AG08396 (cell line): ENCODE measurements at places on chromosomes 2 and 18.

DNA sequence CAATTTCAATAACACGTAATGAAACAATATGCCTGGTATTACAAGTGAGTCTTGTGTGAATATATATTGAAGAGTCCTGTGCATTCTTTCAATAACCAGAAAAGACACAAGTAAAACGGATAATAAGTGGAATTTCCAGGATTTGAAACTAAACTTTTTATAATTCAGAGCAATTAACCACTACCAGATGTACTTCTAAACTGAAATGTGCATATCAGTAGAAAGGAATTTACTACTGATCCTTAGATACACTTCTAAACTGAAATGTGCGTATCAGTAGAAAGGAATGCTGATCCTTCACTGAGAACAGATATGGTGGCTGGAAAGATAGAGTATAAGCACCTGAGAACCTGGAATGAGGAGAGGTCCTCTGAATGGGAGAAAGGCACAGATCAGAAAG is 470.9 kb upstream of the SPHKAP start:
- peak; percentile 18 for DNase-seq

DNA sequence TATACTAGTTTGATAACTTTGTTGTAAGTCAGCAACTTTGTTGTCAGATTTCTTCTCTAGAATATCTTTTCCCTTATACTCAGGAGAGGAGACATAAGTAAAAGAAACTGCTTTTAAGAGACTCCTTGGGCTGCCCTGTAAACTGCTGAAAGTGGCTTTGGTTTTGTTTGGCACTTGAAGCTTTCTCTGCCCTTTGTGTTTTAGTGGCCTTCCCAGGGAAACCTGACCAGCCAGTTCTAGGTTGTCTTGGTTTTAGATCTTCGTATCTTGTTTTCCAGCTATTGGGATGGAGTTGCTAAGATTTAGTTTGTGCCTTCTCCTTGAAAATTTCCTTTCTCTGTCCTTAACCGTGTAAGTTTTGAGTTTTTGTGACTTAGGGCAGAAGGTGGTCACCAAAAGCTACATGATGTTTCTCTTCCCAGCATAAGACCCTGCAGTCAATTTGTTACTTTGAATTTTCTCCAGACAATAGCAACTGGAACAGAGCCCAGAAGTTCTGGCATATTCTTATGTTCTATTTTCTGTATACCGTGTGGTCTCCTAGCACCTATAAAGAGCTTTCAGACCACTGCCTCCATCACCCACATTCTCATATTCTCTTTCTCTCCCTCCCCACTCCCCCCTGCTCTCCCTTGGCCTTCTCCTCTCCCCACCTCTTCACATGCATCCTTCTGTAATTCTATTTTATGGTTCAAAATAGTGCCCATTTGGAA is 81.1 kb downstream of the BOLA3 start:
- DNase-seq, result no peak

DNA sequence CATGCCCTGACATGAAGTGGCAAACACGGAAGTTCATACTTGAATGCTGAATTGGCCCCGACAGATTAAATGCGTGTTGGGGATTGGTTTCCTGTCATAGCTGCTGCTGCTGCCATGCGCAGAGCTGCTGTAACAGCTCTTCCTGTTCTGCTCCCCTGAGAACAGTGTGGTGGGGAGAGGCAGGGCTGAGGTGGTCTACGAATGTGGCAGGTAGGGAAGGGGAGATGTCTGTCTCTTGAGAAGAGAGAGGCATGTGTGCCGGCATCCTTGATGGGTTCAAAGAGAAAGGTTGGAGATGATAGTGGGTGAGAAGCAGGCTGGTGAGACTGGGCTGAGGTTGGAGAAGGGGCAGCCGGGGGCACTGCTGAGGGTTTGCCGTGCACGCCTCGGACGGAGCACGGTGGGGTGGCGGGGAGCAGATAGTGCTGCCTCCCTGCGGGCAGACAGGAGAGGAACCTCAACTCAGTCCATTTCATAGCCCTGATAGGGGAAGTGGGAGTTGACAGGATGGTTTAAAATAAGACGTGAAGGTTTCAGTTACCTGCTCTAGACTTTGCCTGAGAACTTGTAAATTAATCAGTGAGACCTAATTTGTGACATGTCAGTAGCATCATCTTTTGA is 46.1 kb downstream of the TMEM185B start:
- DNase-seq, result no peak

GRCh38 chr2:10494351-10495066 is 46.4 kb upstream of the ODC1 start:
- no peak for DNase-seq
